ENCODE measurements at places on chromosomes 16 and 17. TPM values are rescaled to one million over a fixed set of nuclear protein-coding genes. Genes with fewer than 3 reads are reported as not detected.

CIBAR2 gene
- not detected for total RNA-seq

ANKRD40CL gene
- total RNA-seq = not detected

CLDN6 gene
- total RNA-seq = not detected

GRCh38 chr17:49843774-49844350 is 4.0 kb downstream of the TAC4 start:
- DNase-seq = peak; percentile 39
- peaks cover 8% of the 10 kb centered on the region for H3K4me1 ChIP-seq
- no peaks in the 10 kb centered on the region for H3K36me3 ChIP-seq
- no peak overlapping the region for H3K4me3 ChIP-seq
- no peak overlapping the region for H3K27ac ChIP-seq

- H3K27me3 ChIP-seq = peaks cover 10% of the 10 kb centered on the region
- no peak for DNase-seq
- H3K36me3 ChIP-seq = no peaks in the 10 kb centered on the region
- H3K27ac ChIP-seq = no peak overlapping the region
- H3K4me3 ChIP-seq = no peak overlapping the region
- H3K4me1 ChIP-seq = peaks cover 7% of the 10 kb centered on the region
Measured at GRCh38 chr17:50212121-50212843, 10.9 kb upstream of the COL1A1 start.

Measured in endothelial cell of umbilical vein (primary cell).